GM12878 (cell line): ENCODE measurements at places on chromosomes 7 and 10. TPM values are rescaled to one million over a fixed set of nuclear protein-coding genes. Genes with fewer than 3 reads are reported as not detected.

REEP3 gene
- total RNA-seq: 21.6 and 23.3 TPM in 2 replicates

DNA sequence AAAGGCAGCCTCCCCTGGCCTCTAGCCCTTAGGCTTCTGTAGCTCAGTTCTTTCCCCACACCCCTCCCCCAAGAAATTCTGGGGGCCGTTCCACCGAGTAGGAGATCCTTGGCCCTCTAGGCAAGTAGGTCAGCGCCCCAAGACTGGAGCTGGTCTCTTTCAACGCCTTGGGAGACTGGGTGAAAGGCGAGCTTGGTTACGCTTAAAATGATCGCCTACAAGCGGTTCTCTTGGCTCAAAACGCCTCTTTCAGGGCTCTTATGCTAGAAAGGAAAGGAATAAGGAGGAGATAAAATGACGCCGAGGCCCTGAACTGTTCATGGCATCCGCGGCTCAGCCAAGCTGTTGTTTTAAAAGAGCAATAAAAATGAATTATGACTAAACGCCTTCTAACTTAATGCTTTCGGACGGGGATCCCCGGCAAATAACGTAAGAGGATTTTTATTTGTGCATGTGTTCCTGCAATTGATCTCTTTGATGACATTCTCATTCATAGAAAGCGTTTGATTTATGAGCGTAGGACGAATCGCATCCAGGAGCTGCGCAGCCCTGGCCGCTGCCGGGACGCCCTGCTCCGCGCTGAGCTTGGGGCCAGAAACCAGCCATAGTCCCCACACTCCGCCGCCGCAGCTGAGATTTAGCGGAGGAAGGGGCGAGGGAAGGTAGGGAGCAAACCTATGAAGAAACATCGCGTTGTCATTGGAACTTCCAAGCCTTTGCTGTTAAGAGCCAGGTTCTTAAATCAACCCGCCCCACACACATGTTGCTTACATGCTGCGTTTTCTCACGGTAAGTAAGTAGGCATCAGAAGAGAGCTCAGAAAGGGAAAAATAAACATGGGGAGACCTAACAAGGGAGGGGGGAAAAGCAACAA is 3.0 kb upstream of the HOXA1 start:
- no peak overlapping the region for H3K4me3 ChIP-seq
- DNase-seq: no peak
- peaks cover 3% of the 10 kb centered on the region for H3K27me3 ChIP-seq
- H3K27ac ChIP-seq: no peak overlapping the region

GRCh38 chr7:70379210-70379609 is 752.7 kb upstream of the GALNT17 start:
- no peak overlapping the region for H3K27ac ChIP-seq
- H3K27me3 ChIP-seq: no peaks in the 10 kb centered on the region
- H3K4me3 ChIP-seq: no peak overlapping the region
- H3K36me3 ChIP-seq: no peaks in the 10 kb centered on the region

DMBT1 gene
- total RNA-seq: 0.13 TPM in 2 replicates

DNA sequence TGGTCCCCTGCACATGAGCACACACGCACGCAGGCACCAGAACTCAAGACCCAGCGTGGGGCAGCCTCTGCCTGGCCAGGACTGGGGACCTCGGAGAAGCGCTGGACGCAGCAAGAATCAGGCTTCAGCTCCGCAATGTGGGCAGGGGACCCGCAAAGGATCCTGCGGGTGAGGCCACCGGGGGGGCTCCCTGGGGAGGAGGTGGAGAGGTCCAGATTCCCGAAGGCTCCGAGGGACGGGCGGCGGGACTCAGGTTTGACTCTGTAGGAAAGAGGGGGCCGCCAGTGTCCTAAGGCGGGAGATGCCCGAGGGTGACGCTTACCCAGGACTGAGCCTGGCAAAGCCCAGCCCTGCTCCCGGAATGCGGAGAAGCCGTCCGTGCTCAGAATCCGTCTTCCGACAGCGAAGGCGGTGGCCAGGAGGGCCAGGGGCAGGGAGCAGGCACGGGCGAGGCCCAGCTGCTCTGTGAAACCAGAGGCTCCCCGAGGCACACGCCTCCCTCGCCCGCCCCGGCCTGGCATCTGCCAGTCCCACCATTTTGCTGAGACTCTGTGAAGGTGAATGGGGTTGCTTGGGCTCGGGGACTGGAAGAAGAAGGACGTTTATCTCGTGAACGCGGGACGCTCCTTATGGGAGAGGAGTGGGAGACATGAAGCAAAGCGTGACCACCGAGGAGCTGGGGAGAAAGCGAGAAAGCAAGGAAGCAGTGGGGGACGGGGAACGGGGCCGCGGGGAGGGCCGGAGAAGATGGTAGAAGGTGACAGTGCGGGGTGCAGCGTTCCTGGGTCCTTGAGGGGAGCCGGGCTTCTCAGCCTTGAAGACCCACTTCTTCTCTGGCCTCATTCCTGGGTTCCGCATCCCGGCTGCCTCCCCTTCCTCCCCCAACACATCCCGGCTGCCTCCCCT is 489.2 kb downstream of the PTPRN2 start:
- no peak overlapping the region for H3K27ac ChIP-seq
- H3K4me1 ChIP-seq: no peaks in the 10 kb centered on the region
- H3K36me3 ChIP-seq: no peaks in the 10 kb centered on the region
- no peak for DNase-seq

- peak overlapping the region; percentile 63; the same call in 1 of the 2 replicates for H3K4me3 ChIP-seq
- peaks cover 23% of the 10 kb centered on the region for H3K27me3 ChIP-seq
- no peak for DNase-seq
- H3K36me3 ChIP-seq: no peaks in the 10 kb centered on the region
Observed at GRCh38 chr10:60942788-60943315, 1.1 kb downstream of the RHOBTB1 start.

GRCh38 chr10:43287056-43288007 is 20.5 kb upstream of the RASGEF1A start:
- no peak overlapping the region for H3K4me3 ChIP-seq
- H3K27me3 ChIP-seq: no peaks in the 10 kb centered on the region

DNA sequence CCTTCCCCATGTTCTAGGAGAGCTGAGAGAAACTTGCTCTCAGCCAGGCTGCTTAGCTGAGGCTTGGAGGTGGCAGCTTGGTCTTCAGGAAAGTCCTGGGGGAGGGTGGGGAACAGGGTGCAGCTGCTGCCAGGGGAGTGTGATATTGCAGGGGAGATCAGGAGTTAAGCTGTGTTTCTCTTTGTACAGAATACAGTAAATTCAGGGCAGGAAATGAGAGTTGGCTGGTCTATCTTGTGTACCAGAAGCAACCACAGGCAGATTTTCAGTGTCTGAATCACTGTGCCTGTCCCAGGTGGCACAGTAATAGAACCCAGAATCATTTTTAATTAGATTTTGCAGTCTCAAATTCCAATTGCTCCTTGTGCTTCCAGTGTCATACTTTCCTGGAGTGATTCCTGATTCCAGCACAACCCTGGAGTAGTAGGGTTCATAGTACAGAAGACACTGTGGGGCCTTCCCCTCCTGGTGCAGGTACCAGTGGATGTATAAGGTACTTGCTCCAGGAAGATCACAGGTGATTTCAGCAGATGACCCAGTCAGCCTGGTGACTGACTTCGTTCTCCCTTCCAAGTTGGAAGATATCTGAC is 94.0 kb upstream of the TARP start:
- no peaks in the 10 kb centered on the region for H3K36me3 ChIP-seq
- DNase-seq: peak; percentile 53
- no peak overlapping the region; the same call in 1 of the 2 replicates for H3K4me3 ChIP-seq
- H3K27ac ChIP-seq: peak overlapping the region; percentile 38; the same call in 1 of the 2 replicates

DNA sequence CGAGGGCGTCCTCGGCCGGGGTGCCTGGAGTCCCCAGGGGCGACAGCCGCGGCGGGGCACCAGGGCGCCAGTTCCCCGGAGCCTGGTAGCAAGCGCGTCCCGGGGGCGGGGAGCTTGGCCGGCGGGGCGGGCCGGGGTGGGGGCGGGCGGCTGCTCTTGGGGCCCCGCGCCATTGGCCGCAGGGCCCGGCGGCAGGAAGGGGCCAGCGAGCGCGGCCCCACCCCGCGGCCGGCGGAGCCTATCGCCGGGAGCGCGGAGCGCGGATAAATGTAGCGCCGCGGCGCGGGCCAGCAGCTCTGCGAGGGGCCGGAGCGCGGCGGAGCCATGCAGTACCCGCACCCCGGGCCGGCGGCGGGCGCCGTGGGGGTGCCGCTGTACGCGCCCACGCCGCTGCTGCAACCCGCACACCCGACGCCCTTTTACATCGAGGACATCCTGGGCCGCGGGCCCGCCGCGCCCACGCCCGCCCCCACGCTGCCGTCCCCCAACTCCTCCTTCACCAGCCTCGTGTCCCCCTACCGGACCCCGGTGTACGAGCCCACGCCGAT is at the start of gene HHEX:
Gene HHEX (plus strand): TSS at position 293 of the 548 bp plus-strand sequence. CDS start 32 bp downstream, at position 325.
- DNase-seq: no peak
- peaks cover 28% of the 10 kb centered on the region for H3K27me3 ChIP-seq
- no peaks in the 10 kb centered on the region for H3K36me3 ChIP-seq
- no peak within 1 kb of the TSS for H3K27ac ChIP-seq
- H3K4me3 ChIP-seq: peak within 1 kb of the TSS; percentile 70

- no peak for DNase-seq
- no peak overlapping the region for H3K4me3 ChIP-seq
- no peaks in the 10 kb centered on the region for H3K27me3 ChIP-seq
- no peaks in the 10 kb centered on the region for H3K36me3 ChIP-seq
- no peak overlapping the region for H3K27ac ChIP-seq
- H3K4me1 ChIP-seq: no peaks in the 10 kb centered on the region
Observed at GRCh38 chr7:4115941-4116610, 566.0 kb upstream of the FOXK1 start.

DNA sequence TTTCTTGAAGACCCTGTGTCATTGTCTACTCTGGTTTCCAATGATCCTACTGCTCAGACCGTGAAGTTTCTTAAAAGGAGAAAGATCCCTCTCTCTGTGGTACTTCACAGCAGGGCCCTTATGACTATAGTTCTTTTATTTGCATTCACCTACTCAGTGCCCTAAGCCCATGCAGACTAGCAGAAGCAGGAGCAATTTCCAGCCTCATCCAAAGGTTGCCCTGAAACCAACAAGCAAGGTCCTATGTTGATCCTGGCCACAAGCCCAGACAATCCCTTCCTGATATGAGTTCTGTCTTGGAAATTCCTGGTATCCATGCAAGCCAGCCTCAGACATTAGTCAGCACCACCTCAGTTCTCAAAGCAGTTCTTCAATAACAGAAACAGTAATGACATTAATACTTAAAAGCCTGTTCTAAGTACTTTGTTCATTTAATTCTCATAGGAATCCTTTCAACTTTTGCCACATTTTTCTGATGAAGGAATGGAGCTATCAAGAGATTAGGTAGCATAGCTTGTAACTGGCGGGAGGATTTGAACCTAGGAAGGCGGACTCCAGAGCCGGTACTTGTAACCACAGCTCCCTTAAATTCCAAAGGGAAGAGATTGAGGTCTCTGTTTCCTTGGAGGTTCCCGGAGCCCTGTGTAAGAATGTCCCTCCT is 58.1 kb upstream of the ST8SIA6 start:
- H3K27me3 ChIP-seq: no peaks in the 10 kb centered on the region; the same call in 1 of the 2 replicates
- DNase-seq: no peak
- H3K4me3 ChIP-seq: no peak overlapping the region
- no peak overlapping the region for H3K27ac ChIP-seq
- no peaks in the 10 kb centered on the region for H3K36me3 ChIP-seq

GPR15LG gene
- total RNA-seq: 1.3 and 1.5 TPM in 2 replicates

DNA sequence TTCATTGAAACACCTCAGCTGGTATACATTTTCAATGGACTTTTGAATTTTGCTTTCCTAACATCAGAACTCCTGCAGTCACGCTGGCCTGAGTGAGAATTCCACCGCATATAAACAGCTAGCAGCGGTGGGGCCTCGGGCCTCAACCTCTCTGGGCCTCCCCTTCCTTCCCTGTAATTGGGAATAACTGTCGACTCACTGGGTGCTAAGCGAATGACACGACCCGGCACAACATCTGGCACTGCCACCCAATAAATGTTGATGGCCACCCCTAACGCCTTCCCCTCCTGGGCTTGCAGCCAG is 670 bp downstream of the RCC1L start:
- peak overlapping the region; percentile 100 for H3K4me3 ChIP-seq
- no peak for DNase-seq
- no peaks in the 10 kb centered on the region for H3K36me3 ChIP-seq
- no peaks in the 10 kb centered on the region for H3K27me3 ChIP-seq
- H3K4me1 ChIP-seq: 0 out of 2 replicates have a peak, but pooled peaks cover 3% of the 10 kb centered on the region
- peak overlapping the region; percentile 82 for H3K27ac ChIP-seq

GRCh38 chr7:12653518-12653917 is 33.9 kb upstream of the ARL4A start:
- DNase-seq: no peak
- H3K4me1 ChIP-seq: no peaks in the 10 kb centered on the region
- H3K36me3 ChIP-seq: no peaks in the 10 kb centered on the region
- H3K4me3 ChIP-seq: no peak overlapping the region
- no peaks in the 10 kb centered on the region for H3K27me3 ChIP-seq

CACNA2D1 gene
- total RNA-seq: 1.5 and 2.4 TPM in 2 replicates

DNA sequence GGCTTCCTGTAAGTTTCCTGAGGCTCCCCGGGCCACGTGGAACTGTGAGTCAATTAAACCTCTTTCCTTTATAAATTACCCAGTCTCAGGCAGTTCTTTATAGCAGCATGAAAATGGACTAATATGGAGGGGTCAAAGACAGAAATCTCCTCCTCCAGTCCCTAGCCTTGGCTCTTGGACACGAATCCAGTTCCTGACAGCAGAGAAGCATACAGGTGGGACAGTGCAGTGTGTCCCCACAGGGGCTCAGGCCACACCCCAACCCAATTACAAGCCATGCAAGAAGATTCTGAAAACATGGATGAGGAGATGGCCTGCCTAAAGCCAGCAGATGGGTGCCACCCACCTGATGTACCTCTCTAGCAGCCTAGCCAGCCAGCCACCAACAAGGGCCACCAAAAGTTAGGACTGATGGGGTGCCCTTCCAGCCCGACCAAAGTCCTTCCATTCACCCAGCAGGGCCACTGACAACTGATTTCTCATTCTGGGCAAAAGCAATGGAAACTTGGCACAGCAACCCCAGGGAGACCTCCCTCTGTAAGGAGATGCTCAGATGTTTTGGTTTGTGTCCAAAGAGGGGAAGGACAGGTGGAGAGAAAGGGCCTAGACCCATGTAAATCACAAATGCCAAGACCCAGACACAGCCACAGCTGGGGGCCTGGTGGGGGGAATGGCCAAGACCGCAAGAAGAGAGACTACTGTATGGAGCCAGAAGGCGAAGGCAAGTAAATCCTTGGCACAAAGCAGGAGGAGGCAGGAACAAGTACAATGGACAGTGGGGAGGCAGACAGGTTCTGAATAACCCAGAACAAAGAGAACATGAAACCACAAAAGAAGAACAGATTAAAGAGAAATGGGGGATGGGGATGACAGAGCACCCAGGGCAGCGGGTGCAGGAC is 13.6 kb downstream of the GPRIN2 start:
- H3K4me3 ChIP-seq: no peak overlapping the region
- peaks cover 5% of the 10 kb centered on the region; the same call in 1 of the 2 replicates for H3K27me3 ChIP-seq
- no peaks in the 10 kb centered on the region for H3K36me3 ChIP-seq
- H3K27ac ChIP-seq: no peak overlapping the region
- DNase-seq: no peak
- H3K4me1 ChIP-seq: no peaks in the 10 kb centered on the region

ERVW-1 gene
- total RNA-seq: not detected in 2 replicates

DNA sequence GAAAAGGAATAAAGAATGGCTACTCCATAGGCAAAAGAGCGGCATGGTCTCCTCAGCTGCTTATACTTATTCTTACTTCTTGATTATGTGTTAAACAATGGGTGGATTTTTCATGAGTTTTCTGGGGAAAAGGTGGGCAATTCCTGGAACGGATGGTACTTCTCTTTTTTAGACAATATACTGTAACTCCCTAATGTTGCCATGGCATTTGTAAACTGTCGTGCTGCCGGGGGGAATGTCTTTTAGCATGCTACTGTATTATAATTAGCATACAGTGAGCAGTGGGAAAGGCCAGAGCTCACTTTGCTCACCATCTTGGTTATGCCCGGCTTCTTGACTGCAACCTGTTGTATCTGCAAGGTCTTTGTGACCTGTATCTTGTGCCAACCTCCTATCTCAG is 372.1 kb upstream of the AKR1E2 start:
- no peak overlapping the region for H3K4me3 ChIP-seq
- no peaks in the 10 kb centered on the region for H3K4me1 ChIP-seq
- H3K27ac ChIP-seq: no peak overlapping the region
- no peaks in the 10 kb centered on the region for H3K36me3 ChIP-seq
